ENCODE measurements at places on chromosomes 4 and X. TPM values are rescaled to one million over a fixed set of nuclear protein-coding genes. Genes with fewer than 3 reads are reported as not detected.
A peak's percentile ranks its signal among the peaks of the same experiment; 100 is the strongest.

The NPY2R gene
- total RNA-seq, result not detected

The IL9R gene
- not detected for total RNA-seq

The ZNF630 gene
- total RNA-seq, result 5.8 TPM

The STATH gene
- total RNA-seq, result not detected

The KCNE5 gene
- 2.6 TPM for total RNA-seq

DNA sequence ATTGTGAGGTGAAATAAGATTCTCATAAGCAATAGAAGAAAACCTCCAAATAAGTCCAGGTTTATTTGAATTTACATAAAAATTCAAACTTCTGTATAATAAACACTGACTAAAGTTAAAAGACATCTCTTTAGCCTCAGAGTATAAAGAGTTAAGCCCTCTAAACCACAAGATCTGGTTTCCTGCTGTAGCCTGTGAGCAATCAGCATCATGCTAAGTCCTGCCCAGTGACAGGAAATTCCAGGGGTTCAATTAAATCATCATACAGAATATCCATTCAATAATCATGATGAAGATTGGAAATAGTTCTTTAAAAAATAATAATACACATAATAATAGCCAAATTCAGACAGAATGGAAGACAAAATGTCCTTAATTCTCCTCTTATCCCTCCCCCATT, 139.2 kb upstream of the DGKK start:
- H3K36me3 ChIP-seq, result peaks cover 3% of the 10 kb centered on the region
- DNase-seq, result no peak
- H3K27ac ChIP-seq, result no peak overlapping the region
- no peaks in the 10 kb centered on the region for H3K4me1 ChIP-seq
- no peak overlapping the region for H3K4me3 ChIP-seq

DNA sequence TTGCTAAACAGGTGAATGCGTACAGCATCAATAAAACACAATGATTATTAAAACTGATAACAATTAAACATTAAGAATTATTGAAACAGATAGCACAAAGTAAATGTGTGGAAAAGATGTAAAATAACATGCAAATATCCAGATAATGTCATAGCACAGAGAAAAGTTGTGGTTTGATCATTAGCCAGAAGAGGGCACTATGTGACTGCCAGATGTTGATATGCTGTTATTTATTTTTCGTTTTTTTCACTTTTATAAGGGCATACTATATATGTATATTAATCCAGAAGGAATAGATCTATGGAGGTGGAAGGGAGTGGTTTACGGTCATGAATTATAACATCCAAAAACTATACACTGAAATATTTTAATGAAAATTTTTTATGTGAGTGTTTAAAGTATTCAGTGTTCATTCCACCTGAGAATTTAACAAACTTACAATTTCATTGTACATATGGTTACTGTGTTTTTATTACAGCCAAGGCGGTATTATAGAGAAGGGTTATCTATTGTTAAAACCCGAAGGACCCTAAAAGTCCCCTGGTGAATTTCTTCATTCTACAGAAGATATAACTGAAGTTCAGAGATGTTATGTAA, 211.9 kb upstream of the UGT8 start:
- no peak overlapping the region for H3K27ac ChIP-seq
- H3K4me3 ChIP-seq, result no peak overlapping the region

GRCh38 chrX:145716226-145716625, 101.4 kb upstream of the SLITRK2 start:
- DNase-seq, result no peak
- no peak overlapping the region for H3K27ac ChIP-seq
- no peak overlapping the region for H3K4me3 ChIP-seq
- no peaks in the 10 kb centered on the region for H3K4me1 ChIP-seq

- H3K36me3 ChIP-seq, result no peaks in the 10 kb centered on the region
- no peak overlapping the region for H3K27ac ChIP-seq
- no peaks in the 10 kb centered on the region for H3K4me1 ChIP-seq
Observed at GRCh38 chr4:164706675-164707074, 47.3 kb upstream of the SMIM31 start.

GRCh38 chr4:120454788-120455187, 388.1 kb upstream of the MAD2L1 start:
- H3K4me1 ChIP-seq, result peaks cover 4% of the 10 kb centered on the region
- H3K27me3 ChIP-seq, result no peaks in the 10 kb centered on the region
- DNase-seq, result no peak
- no peaks in the 10 kb centered on the region for H3K36me3 ChIP-seq
- H3K27ac ChIP-seq, result no peak overlapping the region

DNA sequence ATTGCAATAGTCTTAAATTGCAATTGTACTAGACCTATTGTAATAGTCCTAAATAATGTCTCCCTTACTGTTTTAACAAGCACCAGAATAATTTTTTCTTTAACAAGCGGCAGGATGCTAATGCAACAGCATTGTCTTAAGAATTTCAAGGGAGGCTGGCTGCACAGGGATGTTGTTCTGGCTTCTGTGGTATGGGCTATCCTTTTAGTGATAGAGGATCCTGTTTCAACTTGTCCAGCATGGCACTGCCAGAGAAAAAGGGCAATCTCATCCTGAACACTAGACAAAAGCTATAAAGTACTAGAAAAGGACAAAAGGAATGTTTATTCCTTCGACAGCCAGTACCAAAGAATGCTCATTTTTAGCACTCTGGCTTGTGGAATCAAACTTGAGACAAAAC, 405.5 kb upstream of the ACTRT1 start:
- no peak for DNase-seq
- no peaks in the 10 kb centered on the region for H3K27me3 ChIP-seq
- H3K4me1 ChIP-seq, result no peaks in the 10 kb centered on the region
- no peak overlapping the region for H3K4me3 ChIP-seq
- H3K36me3 ChIP-seq, result no peaks in the 10 kb centered on the region

DNA sequence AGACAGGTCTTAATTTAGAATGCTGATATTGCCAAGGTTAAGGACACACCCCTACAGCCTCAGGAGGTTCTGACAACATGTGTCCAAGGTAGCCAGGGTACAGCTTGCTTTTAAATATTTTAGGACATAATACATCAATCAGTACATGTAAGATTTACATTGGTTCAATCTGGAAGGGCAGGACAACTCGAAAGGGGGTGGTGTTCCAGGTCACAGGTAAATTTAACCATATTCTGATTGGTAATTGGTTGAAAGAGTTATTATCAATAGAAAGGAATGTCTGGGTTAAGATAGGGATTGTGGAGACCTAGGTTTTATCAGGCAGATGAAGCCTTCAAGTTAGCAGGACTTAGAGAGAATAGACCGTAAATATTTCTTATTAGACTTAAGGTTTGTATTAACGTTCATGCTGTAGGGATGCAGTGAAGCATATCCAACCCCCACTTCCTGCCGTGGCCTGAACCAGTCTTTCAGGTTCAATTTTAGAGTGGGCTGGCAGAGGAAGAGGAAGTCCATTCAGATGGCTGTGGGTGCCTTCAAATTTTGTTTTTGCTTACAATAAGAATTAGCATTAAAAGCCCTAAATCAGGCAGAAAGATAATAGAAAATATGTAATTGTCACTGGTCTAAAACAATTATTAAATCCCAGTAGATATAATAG, 136.5 kb upstream of the GALNTL6 start:
- no peak overlapping the region for H3K4me3 ChIP-seq
- no peaks in the 10 kb centered on the region for H3K36me3 ChIP-seq
- H3K4me1 ChIP-seq, result peaks cover 5% of the 10 kb centered on the region
- DNase-seq, result no peak

DNA sequence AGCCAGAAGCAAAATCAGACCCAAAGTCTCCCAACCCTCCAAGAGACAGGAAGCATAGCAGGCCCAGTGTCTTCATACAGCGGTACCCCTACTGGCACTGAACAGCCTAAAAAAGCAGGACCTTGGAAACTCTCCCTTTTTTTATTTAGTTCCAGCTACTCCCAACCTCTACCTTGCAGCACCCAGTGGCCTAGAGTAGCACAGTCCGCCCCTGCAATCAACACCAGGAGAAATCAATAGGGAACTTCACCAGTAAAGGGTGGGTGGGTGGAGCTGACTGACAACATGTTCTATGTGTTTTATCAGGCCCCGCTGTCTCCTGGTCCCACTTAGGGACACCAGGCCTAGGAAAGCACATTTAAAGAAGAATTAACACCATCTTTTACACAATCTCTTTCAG, 378.5 kb upstream of the CT83 start:
- DNase-seq, result no peak
- no peak overlapping the region for H3K4me3 ChIP-seq
- H3K27ac ChIP-seq, result no peak overlapping the region
- H3K36me3 ChIP-seq, result no peaks in the 10 kb centered on the region

- peaks cover 6% of the 10 kb centered on the region for H3K4me1 ChIP-seq
- H3K4me3 ChIP-seq, result no peak overlapping the region
- H3K27me3 ChIP-seq, result no peaks in the 10 kb centered on the region
- DNase-seq, result no peak
- no peak overlapping the region for H3K27ac ChIP-seq
- H3K36me3 ChIP-seq, result peaks cover 11% of the 10 kb centered on the region
Observed at GRCh38 chr4:134777606-134778005, 576.0 kb upstream of the PABPC4L start.

DNA sequence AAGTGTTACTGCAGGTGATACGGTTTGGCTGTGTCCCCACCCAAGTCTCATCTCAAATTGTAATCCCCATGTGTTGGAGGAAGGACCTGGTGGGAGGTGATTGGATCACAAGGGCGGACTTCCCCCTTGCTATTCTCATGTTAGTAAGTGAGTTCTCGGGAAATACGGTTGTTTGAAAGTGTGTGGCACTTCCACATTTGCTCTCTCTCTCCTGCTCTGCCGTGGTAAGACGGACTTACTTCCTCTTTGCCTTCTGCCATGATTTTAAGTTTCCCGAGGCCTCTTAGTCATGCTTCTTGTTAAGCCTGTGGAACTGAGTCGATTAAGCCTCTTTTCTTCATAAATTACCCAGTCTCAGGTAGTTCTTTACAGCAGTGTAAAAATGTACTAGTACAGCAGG, 65.2 kb upstream of the SLC7A11 start:
- no peak for DNase-seq
- H3K27ac ChIP-seq, result no peak overlapping the region
- no peak overlapping the region for H3K4me3 ChIP-seq
- no peaks in the 10 kb centered on the region for H3K36me3 ChIP-seq
- H3K4me1 ChIP-seq, result peaks cover 21% of the 10 kb centered on the region
- no peaks in the 10 kb centered on the region for H3K27me3 ChIP-seq

DNA sequence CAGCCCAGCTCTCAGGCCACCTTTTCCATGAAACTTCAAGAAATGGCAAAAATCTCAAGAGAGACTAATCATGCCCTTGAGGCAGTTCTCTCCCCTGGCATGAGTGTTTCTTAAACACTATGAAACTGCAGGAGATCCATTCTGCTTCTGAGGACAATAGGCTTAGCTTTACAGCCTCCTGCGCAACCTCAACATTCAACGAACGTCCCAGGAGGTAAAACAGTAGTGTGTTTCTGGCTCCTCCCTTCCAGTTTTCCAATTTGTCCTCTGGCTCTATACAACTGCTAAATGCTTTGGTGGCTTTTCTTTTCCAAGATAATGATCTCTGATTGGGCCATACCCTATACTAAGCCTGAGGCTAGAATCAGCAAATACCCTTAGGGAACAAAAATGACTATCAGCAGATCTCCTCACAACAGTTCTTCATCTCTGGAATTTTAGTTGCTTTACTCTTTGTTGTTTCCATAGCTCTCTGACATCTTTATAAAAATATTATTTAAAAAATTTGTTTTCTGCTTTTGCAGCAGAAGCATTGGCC, 87.0 kb upstream of the FAT1 start:
- no peaks in the 10 kb centered on the region for H3K27me3 ChIP-seq
- peaks cover 18% of the 10 kb centered on the region for H3K4me1 ChIP-seq
- no peak for DNase-seq
- H3K36me3 ChIP-seq, result no peaks in the 10 kb centered on the region

- H3K27me3 ChIP-seq, result no peaks in the 10 kb centered on the region
- no peak for DNase-seq
- H3K36me3 ChIP-seq, result peaks cover 42% of the 10 kb centered on the region
- H3K27ac ChIP-seq, result peak overlapping the region; percentile 60
- H3K4me3 ChIP-seq, result no peak overlapping the region
Observed at GRCh38 chrX:133598601-133599335, 183.5 kb upstream of the GPC4 start.

GRCh38 chr4:37470245-37470644, 215.9 kb downstream of the RELL1 start:
- peaks cover 2% of the 10 kb centered on the region for H3K36me3 ChIP-seq
- DNase-seq, result no peak
- H3K4me1 ChIP-seq, result peaks cover 20% of the 10 kb centered on the region
- H3K4me3 ChIP-seq, result no peak overlapping the region

DNA sequence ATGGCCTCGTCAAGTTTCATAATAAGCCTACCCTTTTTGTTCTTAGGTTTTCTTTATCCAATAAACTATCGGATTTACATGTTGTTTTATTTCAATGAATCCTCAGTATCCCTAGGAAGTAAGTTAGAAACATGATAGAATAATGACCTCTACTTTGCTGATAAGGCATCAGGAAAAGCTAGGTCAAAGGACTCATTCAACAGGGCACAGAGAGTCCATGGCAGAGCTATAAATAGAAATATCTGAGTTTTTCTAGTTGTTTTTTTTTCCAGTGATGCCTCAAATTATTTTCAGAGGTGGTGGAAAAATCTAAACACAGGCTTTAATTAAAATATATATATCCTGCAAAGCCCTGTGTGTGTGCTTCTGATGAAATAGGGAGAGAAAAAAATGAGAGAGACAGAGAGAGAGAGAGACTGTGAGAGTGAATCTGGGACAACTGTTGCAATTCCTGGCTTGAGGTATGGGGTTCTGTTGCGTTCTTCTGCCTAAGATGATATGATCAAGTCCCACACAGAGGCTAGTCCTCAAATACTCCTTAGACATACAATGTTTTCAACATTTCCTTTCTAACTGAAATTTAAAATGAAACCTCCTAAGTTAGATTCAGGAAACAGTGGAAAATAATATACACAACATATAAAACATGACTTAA, 139.9 kb downstream of the HDX start:
- H3K27ac ChIP-seq, result no peak overlapping the region
- peaks cover 6% of the 10 kb centered on the region for H3K36me3 ChIP-seq
- H3K4me1 ChIP-seq, result no peaks in the 10 kb centered on the region
- no peak overlapping the region for H3K4me3 ChIP-seq
- H3K27me3 ChIP-seq, result no peaks in the 10 kb centered on the region
- no peak for DNase-seq
